ENCODE measurements at places on chromosomes 2 and 18. TPM values are rescaled to one million over a fixed set of nuclear protein-coding genes. Genes with fewer than 3 reads are reported as not detected.

DNA sequence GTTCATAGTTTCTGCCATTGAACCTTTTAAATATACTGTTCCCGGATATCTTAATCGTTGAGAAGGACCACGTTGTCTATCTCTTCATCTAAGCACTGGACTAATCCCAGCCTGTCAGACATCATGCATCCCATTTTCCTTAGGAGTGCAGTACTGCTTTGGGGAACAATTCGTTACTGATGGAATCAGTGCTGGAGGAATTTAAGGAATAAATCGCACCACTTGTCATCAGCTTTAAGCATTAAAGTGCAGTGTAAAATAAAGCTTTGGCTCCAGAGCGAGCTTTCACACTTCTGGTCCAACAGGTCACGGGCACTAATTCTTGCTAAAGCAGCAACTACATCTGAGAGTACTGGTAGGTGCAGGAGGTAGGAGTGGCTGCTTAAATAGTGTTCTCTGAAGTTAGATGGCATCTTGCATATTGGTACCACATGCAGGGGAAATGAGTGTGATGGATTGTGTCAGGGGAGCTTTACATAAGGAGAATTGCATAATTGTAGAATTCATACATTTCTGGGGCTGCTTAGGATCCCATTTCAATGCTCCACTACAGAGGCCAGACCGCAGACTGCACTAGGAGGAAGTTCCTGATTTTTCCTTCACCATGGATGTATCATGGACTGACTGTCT is 105.7 kb upstream of the RASGRP3 start:
- peaks cover 39% of the 10 kb centered on the region for H3K36me3 ChIP-seq
- no peak overlapping the region for H3K4me3 ChIP-seq
- no peak overlapping the region for H3K27ac ChIP-seq

DNA sequence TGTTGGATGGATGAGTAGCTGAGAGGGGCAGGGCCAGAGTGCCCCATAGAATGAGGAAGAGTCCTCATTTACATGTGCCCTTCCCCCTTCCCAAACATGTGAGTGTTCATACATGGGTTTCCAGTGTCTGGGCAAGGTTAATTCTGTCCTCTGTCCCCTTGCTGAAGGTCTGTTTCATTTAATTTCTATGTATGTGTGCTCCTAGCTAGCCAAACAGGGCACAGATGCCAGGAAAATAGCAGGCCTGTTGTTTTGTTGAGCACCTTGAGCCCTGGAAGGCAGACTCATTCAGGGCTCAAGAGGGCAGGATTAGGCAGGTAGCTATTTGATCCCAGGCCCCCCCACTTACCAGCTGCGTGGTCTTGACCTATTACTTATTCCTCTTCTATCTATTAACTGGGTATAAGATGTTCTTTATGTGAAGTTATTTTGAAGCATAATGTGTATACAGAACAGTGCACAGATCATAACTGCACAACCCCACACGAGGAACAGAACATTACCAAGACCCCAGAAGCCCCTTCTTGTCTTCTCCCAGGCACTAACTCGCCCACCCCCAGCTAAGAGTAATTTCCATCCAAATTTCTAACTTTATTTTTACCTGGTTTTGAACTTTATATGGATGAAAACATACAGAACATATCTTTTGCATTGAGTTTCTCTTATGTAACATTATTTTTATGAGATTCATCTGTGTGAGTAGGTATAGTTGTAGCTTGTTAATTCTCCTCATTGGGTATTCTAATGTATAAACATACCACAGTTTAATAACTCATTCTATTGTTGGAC is 164.3 kb downstream of the RPIA start:
- H3K36me3 ChIP-seq = no peaks in the 10 kb centered on the region
- no peak overlapping the region for H3K27ac ChIP-seq
- H3K4me1 ChIP-seq = no peaks in the 10 kb centered on the region
- no peaks in the 10 kb centered on the region for H3K27me3 ChIP-seq
- no peak for DNase-seq

DNA sequence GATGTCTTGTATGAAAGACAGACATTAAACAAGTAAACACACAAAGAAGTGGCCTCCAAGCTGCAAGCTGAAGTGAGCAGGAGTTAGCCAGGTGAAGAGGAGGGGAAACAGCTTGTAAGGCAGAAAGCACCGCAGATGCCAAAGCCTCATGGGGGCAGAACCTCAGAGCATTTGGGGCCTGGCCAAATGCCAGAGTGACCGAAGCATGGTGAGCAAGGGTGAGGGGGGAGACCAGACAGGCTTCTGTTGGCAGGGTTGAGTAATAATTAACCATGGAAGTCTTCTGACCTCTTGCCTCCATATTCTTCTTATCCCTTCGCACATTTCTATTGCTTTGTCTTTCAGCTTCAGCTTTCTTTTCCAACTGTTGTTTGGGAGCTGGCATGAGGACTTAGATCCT is 5.6 kb downstream of the QPCT start:
- DNase-seq = no peak
- no peaks in the 10 kb centered on the region for H3K4me1 ChIP-seq
- peaks cover 5% of the 10 kb centered on the region for H3K27me3 ChIP-seq

- H3K4me3 ChIP-seq = no peak overlapping the region
- H3K27me3 ChIP-seq = peaks cover 7% of the 10 kb centered on the region
- H3K4me1 ChIP-seq = no peaks in the 10 kb centered on the region
- DNase-seq = no peak
- no peaks in the 10 kb centered on the region for H3K36me3 ChIP-seq
Observed at GRCh38 chr18:79523206-79523735, 127.5 kb downstream of the NFATC1 start.

GRCh38 chr2:184646593-184646992 is 48.3 kb downstream of the ZNF804A start:
- no peak overlapping the region for H3K4me3 ChIP-seq
- no peaks in the 10 kb centered on the region for H3K36me3 ChIP-seq
- H3K27me3 ChIP-seq = no peaks in the 10 kb centered on the region
- DNase-seq = no peak
- H3K27ac ChIP-seq = no peak overlapping the region
- peaks cover 5% of the 10 kb centered on the region for H3K4me1 ChIP-seq

DNA sequence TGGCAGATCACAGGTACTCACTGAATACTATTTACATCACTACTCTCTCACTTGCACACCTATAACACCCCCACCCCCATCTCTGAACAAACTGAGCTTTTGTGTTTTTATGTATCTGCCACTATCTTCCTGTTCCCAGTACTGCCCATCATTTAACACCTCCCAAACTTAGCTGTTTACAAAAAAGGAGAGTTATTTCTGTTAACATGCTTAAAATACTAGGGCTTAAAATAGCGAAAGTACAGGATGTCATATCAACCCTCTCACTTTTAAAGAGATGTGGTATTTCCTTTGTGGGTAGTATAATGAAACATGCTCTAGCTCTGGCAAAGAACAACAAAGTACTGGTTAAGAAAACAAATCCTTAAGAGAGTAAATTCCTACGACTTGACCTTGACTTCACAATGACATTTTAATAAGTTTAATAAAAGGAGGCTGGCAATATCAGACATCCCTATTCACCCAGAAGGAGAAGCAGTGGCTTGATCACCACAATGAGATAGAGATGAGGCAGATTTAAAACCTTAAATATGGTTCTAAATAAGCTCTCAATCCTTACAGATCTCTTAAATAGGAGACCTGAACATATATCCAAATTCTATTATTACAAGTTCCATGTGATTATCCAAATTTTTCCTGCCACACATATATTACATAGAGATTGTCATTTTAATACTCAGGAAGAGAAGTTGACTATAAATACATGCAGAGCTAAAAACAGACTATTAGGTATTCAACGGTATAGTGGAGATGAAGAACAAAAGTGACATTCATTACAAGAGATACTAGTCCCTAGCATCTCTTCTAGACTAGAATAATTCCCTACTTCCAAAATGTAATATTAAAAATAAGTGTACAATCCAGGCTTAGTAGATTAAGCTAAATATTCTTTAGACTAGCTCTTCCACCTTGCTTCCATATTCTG is 36.9 kb downstream of the TRAK2 start:
- H3K27ac ChIP-seq = no peak overlapping the region
- H3K36me3 ChIP-seq = peaks cover 4% of the 10 kb centered on the region
- peak; percentile 34 for DNase-seq

GRCh38 chr2:205655779-205656456 is 26.4 kb upstream of the NRP2 start:
- peaks cover 27% of the 10 kb centered on the region for H3K4me1 ChIP-seq
- no peak overlapping the region for H3K4me3 ChIP-seq
- DNase-seq = no peak
- no peaks in the 10 kb centered on the region for H3K36me3 ChIP-seq
- no peak overlapping the region for H3K27ac ChIP-seq

GRCh38 chr18:11668441-11669169 is 20.5 kb upstream of the GNAL start:
- no peak overlapping the region for H3K27ac ChIP-seq
- no peaks in the 10 kb centered on the region for H3K36me3 ChIP-seq
- H3K27me3 ChIP-seq = peaks cover 40% of the 10 kb centered on the region
- H3K4me3 ChIP-seq = no peak overlapping the region
- DNase-seq = no peak

- no peak overlapping the region for H3K27ac ChIP-seq
- no peak for DNase-seq
- H3K36me3 ChIP-seq = no peaks in the 10 kb centered on the region
- peaks cover 3% of the 10 kb centered on the region for H3K27me3 ChIP-seq
Observed at GRCh38 chr2:203789618-203790017, 78.0 kb upstream of the CTLA4 start.

- H3K4me3 ChIP-seq = no peak overlapping the region
- H3K4me1 ChIP-seq = no peaks in the 10 kb centered on the region
- no peaks in the 10 kb centered on the region for H3K36me3 ChIP-seq
- no peak for DNase-seq
Observed at GRCh38 chr2:14751581-14751980, 119.1 kb downstream of the LRATD1 start.

DNA sequence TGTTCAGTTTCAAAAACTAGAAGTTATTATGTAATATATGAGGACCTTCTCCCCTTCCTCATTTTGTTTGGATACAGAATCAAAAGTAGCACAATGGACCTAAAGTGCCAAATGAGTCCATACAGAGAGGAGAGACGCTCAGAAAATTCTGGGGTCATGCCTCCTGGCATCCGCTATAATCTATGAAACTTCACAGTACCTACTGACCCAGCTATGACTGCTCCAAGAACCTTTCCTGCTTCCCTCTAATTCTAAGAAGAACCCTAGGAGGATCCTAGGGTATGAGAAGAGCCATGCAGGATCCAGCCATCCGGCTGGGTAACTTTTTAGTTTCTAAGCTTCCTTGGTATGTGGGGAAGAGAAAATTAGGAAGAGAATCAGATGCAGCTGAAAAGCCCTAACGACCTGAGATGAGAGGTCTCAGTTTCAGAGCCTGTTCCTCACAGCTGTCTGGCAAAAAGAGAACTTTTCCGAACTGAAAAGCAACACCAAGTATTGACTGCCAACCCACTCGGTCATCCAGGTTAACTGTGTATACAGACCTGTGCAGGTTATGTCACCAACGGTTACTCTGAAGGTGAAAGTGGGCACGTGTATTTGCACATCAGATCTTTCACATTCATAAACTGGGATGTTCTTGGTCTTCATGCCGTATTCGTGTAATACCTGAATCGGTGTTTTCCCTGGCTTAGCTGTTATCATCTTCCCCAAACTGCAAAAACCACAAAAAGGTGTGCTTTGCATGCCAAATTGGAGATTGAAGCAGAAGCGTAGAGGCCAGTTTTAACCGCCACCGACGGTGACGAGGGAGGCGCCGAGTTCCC is 1.1 kb downstream of the PRKRA start:
- H3K36me3 ChIP-seq = peaks cover 16% of the 10 kb centered on the region
- H3K27me3 ChIP-seq = no peaks in the 10 kb centered on the region
- peaks cover 6% of the 10 kb centered on the region for H3K4me1 ChIP-seq
- H3K4me3 ChIP-seq = peak overlapping the region; percentile 86
- peak overlapping the region; percentile 59 for H3K27ac ChIP-seq

DNA sequence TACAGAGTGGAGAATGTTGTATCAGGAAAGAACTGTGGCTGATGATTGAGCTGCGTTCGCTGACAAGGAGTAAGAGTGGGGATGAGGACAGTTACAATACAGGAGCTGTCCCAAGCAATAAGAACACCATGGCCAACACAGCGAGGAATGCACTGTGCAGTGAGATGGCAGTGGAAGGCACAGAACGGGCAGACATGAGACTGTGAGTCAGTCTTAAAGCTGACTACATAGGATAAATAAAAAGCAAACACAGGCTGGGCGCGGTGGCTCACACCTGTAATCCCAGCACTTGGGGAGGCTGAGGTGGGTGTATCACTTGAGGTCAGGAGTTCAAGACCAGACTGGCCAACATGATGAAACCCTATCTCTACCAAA is 89.8 kb downstream of the CABYR start:
- peaks cover 15% of the 10 kb centered on the region for H3K4me1 ChIP-seq
- peaks cover 3% of the 10 kb centered on the region for H3K36me3 ChIP-seq
- DNase-seq = peak; percentile 21
- H3K27ac ChIP-seq = peak overlapping the region; percentile 21

GRCh38 chr2:134917888-134918525 is 615 bp upstream of the CCNT2 start:
- H3K4me3 ChIP-seq = peak overlapping the region; percentile 89
- peak overlapping the region; percentile 78 for H3K27ac ChIP-seq
- H3K36me3 ChIP-seq = no peaks in the 10 kb centered on the region
- no peaks in the 10 kb centered on the region for H3K27me3 ChIP-seq
- H3K4me1 ChIP-seq = peaks cover 2% of the 10 kb centered on the region

DNA sequence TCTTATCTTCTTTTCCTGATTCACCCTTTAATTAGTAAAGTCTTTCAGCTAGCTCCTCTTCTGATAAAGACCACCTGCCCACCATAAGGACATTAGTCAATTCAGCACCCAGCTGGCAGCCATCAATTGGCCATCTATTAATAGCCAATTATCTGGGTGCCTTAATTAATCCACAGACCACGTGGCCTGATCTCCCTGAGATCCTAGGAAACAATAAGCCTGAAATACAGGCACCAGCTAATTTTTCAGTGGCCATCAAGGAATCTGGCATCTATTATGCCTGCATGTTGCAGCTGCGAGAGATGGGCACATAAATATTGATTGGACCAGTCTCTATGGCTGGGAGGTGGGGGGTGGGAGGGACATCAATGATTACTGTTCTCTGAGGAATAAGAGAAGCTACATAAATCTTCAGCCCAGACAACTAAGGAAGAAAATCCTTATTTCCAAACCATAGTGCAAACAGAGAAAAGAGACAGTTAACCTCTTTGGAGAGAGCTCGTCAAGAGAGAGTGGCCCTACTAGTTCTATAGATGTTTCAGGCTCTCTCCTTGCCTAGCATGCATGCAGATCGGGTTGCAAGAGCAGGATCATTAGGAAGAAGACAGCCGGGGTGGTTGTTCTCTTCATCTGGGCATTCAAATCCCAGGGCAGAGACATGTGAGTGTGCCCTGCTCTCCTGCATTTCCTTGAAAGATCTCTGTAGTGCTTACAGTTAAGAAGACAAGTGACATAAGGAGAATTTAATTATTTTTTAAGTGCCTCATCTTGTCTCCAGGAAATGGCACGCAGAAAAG is 8.7 kb downstream of the GALNT14 start:
- H3K4me3 ChIP-seq = no peak overlapping the region
- H3K27me3 ChIP-seq = peaks cover 11% of the 10 kb centered on the region
- H3K36me3 ChIP-seq = no peaks in the 10 kb centered on the region
- DNase-seq = no peak

GRCh38 chr2:189580658-189581353 is at the start of gene SLC40A1:
Gene SLC40A1, minus strand, starts transcription at chr2:189580786. Its CDS starts 326 bp downstream, at chr2:189580460.
- peaks cover 2% of the 10 kb centered on the region for H3K27me3 ChIP-seq
- 0 out of 2 replicates have a peak, but pooled peaks cover 2% of the 10 kb centered on the region for H3K36me3 ChIP-seq
- H3K27ac ChIP-seq = peak within 1 kb of the TSS; percentile 30
- DNase-seq = peak; percentile 36
- H3K4me1 ChIP-seq = peaks cover 2% of the 10 kb centered on the region

Gene CCDC74B
- total RNA-seq = 3.9 TPM

Gene AQP12B
- total RNA-seq = not detected

Gene DNAJC5G
- total RNA-seq = not detected

Gene RGPD4
- not detected for total RNA-seq

Gene CHN1
- total RNA-seq = 58.4 TPM

Gene RNF152
- 18.9 TPM for total RNA-seq

Gene SLC38A11
- under 0.01 TPM for total RNA-seq

Gene ITGB1BP1
- total RNA-seq = 48.6 TPM

Gene DAPL1
- not detected for total RNA-seq
